ENCODE measurements at places on chromosomes 6 and 20.

GRCh38 chr6:43799551-43800297 is 29.7 kb downstream of the VEGFA start:
- DNase-seq: no peak

DNA sequence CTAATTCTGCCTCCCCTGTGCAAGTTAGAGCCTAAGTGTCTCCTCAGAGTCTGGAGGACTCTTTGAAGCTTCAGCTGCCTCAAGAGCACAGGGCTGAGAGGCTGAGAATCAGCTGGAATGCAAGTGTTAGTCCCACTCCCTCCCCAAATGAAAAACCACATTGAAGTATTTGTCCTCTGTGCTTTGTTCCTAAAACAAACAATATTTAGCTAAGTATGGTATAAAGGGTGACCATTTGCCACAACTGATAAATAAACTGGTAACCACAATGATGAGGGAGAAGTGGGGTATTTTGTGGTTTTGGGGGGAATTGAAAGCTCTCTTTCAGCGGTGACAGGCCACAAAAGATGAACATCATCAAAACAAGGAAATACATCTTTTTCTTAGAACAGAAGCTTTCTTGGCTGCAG is 91.7 kb upstream of the HDDC2 start:
- DNase-seq: no peak

DNA sequence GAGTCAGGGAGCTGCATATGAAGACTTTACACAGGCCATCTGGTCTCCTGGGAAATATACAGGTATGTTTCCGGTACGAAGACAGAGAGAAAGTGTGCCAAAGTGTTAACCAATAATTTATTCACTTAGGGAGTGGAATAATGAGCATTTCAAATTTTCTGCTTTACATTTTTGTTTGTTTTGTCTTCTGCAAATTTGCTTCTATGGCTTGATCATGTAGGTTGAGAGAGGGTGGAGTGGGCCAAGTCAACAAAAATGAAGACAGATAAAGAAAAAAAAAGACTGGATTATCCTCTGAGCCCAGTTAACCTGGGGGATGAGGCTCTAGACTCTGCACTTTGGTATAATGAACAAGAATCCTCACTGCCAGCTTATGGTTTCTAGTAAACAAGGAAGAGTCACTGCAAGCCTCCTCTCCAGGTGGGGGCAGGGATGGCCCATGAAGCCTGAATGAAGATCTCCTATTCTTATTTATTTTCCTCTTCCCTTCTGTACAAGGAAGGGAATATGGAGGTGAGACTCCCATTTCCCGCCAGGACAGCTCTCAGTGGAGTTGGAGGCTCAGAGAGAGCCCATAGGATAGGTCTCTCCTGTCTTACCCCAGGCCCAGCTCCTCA is 37.7 kb downstream of the KCNK17 start:
- DNase-seq: no peak

- DNase-seq: no peak
Measured at GRCh38 chr6:13586603-13587542, 12.5 kb downstream of the SIRT5 start.

DNA sequence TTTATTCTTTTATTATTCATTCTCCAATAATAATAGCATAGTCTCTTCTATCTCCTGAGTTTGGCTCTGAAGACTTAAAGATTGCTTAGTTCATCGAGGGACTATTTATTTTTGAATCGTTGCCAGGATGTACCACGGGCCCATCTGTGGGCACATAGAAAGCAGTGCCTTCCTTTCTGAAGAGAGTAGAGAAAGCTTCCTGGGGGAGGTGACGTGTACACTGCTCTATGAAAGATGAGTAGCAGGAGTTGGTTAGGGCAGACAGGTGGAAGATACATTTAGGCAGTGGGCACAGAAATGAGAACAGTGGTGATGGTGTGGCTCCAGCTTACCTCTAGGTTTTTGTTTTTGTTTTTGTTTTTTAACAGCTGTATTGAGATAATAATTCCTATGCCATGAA is 98.4 kb downstream of the CDKAL1 start:
- DNase-seq: no peak

GRCh38 chr6:108123481-108123929 is 42.3 kb upstream of the NR2E1 start:
- no peak for DNase-seq

- no peak for DNase-seq
Measured at GRCh38 chr6:40353967-40354452, 233.2 kb downstream of the LRFN2 start.

DNA sequence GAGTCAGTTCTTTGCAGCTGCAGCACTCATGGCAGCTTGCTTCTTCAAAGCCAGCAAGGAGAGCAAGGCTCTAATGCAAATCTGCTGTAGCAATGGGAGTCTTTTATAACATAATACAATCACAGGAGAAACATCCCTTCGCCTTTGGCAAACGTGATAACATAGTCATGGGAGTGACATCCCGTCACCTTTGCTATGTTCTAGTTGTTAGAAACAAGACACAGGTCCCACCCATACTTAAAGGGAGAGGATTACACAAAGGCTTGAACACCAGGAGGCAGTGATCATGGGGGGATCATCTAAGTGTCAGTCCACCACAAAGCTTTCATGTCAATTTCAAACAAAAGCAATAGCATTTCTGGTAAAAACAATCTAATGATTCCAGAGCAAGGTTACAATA is 40.1 kb upstream of the PHACTR2 start:
- no peak for DNase-seq

- no peak for DNase-seq
Measured at GRCh38 chr6:133040803-133041419, 200.2 kb upstream of the EYA4 start.

GRCh38 chr6:42698217-42698616 is 24.2 kb downstream of the PRPH2 start:
- no peak for DNase-seq

DNA sequence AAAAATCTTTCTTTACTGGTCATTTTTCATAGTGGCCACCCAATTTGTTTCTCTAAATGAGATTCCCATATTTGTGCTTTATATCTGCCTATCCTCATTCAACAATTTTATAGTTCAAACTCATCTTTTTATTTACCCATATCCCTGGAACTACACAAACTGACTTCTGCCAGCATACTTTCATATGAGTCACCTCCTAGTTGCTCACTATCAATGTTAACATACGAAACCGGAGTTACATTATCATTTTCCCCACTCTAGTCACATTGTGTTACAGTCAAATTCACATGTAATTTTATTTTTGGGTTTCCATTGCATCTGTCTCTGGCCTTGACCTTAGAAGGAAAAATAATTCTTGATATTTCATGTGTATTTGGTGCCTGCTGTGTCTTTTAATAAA is 499.4 kb downstream of the MAFB start:
- no peak for DNase-seq

- DNase-seq: no peak
Measured at GRCh38 chr20:59094576-59094975, 52.0 kb upstream of the PRELID3B start.

All from stimulated activated CD4-positive, alpha-beta T cell treated with anti-CD3 and anti-CD28 coated beads, Interleukin-1b, Interleukin-23, amount 100 ng/mL, for 48 hours (primary cell).